Esophagus mucosa (tissue), 1 donor: ENCODE measurements at places on chromosomes 7 and 10. TPM values are rescaled to one million over a fixed set of nuclear protein-coding genes. Genes with fewer than 3 reads are reported as not detected.

GRCh38 chr10:101133489-101134298 is 2.6 kb downstream of the TLX1 start:
- ATAC-seq: peak; percentile 14

DNA sequence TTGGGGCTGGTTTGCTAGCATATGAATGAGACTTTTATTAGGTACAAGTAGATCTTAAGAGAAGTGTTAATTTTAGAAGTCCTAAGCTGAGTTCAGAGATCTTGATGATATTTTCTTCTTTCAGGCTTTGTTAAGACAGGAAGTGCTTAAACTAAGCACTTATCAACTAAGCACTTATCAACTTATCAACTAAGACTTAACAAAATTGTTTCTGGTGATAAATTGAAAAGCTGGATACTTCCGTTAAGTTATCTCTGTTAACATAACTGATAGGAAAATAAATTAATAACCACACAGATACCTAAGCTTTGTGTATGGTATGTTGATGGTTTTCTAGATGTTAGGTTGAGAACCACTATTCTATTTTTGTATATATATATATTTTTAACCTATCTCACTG is 113.7 kb downstream of the PHTF2 start:
- no peak for ATAC-seq

DNA sequence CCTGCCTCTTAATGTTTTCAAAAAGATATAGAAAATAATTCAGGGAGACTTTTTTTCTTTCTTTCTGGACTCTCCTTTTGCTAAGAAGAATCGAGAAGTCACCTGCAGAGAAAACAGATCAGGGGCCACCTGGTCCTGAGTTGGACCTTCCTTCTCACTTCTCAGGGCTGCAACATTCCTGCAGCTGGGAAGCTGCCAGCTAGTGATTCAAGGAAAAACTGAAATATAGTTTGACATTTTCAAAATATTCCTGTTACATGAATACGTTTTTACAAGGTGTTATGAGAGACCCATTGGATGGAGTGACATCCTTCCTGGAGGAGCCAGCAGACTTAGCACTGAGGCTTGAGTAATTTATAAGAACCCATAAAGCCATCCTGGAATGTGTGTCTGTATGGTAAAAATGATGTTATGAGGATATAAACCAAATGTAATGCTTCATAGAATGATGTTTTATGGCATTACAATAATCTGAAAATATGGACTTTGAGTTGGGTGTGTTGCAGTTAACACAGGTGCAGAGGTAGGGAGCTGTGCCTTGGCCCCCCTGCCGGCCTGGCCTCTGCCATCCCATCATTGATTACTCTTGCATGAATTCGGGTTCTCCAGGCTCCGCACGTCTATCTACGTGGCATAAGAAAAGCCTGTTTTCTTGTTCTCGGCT is 149.7 kb downstream of the PAXIP1 start:
- ATAC-seq: no peak

GRCh38 chr7:101586078-101586905 is 42.8 kb downstream of the MYL10 start:
- no peak for ATAC-seq

GRCh38 chr10:76334255-76334654 is 902.8 kb downstream of the LRMDA start:
- no peak for ATAC-seq

DNA sequence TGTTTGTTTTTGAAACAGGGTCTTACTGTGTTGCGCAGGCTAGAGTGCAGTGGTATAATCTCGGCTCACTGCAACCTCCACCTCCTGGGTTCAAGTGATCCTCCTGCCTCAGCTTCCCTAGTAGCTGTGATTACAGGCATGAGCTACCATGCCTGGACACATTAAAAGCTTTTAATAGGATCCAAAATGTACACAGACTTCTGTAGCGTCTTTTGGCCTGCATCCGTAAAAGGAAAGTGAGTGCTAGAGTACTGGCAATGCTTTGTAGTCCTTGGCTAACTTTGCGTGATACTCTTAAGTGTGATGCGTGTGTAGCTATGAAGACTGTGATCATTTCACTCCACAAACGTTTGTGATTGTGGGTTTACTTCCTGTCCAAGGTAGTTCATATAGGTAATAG is 13.3 kb downstream of the ZRANB1 start:
- no peak for ATAC-seq

DNA sequence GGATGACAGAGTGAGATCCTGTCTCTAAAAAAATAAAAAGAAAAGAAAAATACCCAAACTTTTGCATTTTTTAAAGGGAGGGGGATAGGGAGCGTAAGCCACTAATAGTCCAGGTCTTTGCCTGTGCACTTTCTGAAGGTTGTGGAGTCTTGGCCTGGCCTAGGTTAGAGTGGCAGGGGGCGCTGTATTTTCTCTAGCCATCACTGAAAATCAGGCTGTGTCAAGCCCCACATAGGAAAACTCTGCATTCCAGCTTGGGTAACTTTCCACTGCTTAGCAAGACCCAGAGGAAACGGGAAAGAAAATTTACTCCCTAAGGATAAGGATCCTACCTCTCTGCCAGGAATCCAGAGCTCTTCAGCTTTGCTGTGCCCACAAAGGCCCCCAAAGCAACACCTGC is 10.5 kb upstream of the PAX4 start:
- no peak for ATAC-seq

- ATAC-seq: no peak
Observed at GRCh38 chr7:157012113-157012547, 1.7 kb upstream of the MNX1 start.

DNA sequence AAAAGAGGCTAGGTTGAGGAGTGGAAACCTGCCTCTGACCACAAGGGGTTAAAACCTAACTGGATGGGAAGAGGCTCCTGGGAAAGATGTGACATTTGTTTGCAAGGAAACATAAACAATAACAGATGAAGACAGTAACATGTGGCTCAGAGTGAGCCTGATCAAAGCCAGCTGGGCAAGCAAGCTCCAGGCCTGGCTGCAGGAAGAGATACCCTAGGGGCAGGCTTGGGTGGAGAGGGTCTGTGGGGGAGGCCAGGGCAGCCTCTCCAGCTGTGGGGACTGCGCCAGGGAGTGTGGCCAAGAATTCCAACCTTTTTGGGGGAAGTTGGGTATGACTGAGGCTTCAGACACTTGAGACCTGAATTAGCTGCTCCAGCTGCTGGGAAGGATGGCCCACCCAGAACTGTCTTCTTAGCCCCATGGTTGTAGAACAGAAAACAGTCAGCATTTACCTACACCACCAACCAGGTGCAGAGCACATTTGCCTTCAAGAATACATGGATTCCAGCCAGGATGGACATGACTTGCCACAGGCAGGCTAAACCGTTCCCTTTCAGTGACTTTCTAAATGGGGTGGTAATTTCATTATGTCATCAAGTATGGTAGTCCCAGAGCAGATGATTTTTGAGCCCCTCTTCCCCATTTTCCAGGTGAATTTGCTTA is 10.4 kb upstream of the FAM170B start:
- no peak for ATAC-seq

GRCh38 chr7:128868624-128869137 is 6.0 kb downstream of the ATP6V1F start:
- ATAC-seq: no peak

DNA sequence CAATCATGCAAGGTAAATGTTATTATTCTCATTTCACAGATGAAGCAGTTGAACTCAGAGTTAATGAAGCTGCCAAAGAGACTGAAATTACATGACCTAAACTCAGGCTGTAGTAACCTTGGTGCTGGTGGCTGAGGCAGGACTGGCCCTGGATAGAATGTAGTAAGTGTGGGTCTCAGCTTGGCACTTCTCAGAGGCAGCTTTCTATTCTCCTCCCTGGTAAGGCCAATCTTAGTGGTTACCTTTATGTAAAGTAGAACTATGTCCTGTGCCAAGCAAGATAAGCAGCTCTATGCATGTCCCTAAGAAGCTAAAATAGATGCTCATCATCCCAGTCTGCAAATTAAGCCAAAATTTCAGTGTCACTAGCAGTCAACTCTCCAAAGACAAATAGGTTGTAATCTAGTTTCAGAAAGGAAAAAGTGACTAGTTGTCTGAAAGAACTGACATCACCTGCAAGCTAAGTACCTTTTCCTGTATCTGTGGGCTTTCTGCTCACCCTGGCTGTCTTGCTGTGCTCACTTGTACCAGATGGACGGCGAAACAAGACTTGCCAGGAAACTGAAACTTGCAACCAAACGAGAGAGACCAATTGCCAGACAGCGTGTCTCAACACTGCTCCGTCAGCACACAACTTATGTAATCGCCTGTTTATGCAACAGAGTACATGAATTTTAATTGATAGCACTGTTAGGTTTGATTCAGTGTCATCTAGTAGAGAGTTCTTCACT is 43.7 kb downstream of the CH25H start:
- ATAC-seq: peak; percentile 76

DNA sequence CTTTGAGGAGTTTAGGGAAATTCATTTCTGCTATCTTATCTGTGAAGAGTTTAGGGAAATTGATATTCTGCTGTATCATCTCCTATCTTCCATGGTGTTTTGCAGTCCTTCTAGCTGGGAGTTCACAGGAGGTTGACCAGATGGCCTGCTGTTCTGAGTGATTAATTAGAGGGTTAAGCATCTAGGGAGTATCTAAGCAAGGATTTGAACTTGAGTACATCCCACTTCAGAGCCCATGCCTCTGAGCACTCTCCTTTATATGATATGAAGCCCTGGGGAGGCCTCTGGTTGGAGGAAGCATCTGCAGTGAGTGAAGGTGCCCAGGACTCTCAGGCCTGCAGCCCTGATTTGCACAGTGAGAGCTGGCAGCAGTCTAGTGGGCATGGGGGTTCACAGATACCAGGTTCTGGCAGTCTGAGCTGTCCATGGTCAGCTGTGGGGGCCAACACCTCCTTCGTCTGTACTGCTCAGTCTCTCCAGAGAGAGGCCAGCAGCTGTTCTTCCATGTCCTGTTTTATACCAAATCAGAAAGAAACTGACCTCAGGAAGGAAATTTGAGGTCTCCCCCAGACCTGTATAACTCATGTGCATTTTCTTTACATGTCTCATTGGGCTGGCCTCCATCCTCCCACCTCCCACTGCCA is 156.9 kb downstream of the PLCE1 start:
- no peak for ATAC-seq

GRCh38 chr10:74683621-74684364 is 142.6 kb upstream of the KAT6B start:
- no peak for ATAC-seq

DNA sequence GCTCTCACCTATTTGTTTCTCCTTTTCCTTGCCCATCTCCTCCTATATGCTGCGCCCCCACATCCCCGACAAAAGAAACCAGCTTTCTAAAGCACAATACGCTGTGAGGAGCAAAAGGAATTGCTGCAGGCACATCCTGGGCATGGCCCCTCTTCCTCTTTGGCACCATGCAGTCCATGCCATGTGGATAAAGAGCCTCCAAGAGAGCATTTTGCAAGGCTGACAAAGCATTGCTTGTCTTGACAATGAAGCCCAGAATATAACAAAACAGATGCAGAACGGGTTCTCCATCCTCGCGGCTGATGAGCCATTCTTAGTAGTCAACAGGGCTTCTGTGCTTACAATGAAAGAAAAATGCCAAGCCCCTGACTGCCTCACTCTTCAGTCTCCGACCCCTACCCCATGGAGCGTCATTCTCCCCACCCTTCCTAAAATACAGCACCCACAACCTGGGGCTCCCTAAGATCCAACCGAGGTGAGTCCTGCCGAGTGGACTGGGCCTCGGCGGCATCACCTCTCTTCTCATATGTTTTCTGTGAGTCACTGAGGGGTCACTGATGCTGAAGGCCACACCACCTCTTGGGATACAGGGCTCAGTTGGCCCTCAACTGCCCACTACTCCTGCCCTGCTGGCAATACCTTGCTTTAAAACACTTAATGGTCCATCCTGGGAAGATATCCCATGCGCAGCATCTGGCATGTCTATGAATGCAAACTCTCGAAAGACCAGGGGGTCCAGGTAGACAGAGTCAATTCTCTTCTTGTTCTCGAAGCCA is 47.5 kb downstream of the GSDME start:
- no peak for ATAC-seq

DNA sequence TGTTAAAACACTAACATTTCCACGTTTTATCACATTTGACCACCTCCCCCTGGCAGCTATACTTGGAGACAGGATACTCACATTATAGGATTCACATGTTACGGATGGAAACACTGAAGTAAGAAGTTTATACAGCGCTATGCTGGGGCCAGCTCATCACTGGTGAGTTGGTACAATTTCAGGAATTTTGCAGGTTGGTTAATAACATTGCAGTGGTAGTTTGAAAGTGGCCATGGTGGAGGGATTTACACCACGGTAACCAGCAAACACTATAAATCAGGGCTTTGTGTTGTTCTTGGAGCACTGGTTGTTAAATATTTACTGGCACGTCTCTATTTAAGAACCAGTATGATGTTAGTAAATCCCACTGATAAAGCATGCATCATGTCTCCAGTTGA is 174.0 kb downstream of the GFRA1 start:
- no peak for ATAC-seq

GRCh38 chr7:15747301-15747700 is 60.8 kb upstream of the MEOX2 start:
- no peak for ATAC-seq

- no peak for ATAC-seq
Observed at GRCh38 chr10:93211991-93212390, 138.3 kb downstream of the CYP26A1 start.

GRCh38 chr7:36210291-36210922 is 57.4 kb downstream of the EEPD1 start:
- no peak for ATAC-seq

GRCh38 chr7:114901771-114902170 is 20.1 kb upstream of the MDFIC start:
- peak; percentile 61 for ATAC-seq

Gene NPC1L1
- total RNA-seq: not detected

Gene CALML3
- total RNA-seq: 501 TPM

Gene ARHGAP21
- total RNA-seq: 40.1 TPM

Gene WEE2
- not detected for total RNA-seq

Gene GRM3
- not detected for total RNA-seq

Gene STAG3
- total RNA-seq: 0.48 TPM

Gene DRGX
- not detected for total RNA-seq

Gene DNAH11
- 1.1 TPM for total RNA-seq

Gene OGDHL
- total RNA-seq: 0.52 TPM

Gene MYH16
- total RNA-seq: not detected
